HTR-8/SVneo (cell line): ENCODE measurements at places on chromosomes 13 and 19.

- peak; percentile 96 for DNase-seq
These were observed at the start of gene HAUS5 for GRCh38 chr19:35612559-35613321. Gene HAUS5, plus strand, starts transcription at chr19:35612735. Its CDS starts 60 bp downstream, at chr19:35612795.

GRCh38 chr13:109979228-109979627 is 192.8 kb upstream of the IRS2 start:
- no peak for DNase-seq

DNA sequence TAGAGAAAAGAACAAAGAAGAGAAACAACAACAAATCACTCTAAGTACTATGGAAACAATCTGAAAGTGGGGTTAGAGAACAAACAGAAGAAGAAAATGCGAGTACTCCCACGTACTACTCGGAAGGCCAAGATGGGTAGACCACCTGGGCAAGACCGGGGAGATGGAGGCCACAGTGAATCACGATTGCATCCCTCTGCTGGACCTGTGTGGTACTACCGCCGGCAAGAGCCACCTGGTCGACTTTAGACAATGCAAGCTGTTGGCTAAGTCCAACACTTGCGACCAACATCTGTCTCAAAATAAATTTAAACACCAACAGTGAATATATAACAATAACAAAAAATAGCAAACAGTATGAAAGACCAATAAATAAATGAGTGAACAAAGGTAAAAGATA is 45.5 kb upstream of the ZNF91 start:
- DNase-seq, result no peak

- DNase-seq, result no peak
These were observed 45.9 kb upstream of the KCTD15 start for GRCh38 chr19:33750587-33751435.

- DNase-seq, result peak; percentile 24
These were observed at the start of gene GAS6 for GRCh38 chr13:113863524-113864272. Gene GAS6, minus strand, starts transcription at chr13:113864076. Its CDS starts 156 bp downstream, at chr13:113863920.

GRCh38 chr19:30155381-30156200 is 213.6 kb downstream of the URI1 start:
- DNase-seq, result no peak

DNA sequence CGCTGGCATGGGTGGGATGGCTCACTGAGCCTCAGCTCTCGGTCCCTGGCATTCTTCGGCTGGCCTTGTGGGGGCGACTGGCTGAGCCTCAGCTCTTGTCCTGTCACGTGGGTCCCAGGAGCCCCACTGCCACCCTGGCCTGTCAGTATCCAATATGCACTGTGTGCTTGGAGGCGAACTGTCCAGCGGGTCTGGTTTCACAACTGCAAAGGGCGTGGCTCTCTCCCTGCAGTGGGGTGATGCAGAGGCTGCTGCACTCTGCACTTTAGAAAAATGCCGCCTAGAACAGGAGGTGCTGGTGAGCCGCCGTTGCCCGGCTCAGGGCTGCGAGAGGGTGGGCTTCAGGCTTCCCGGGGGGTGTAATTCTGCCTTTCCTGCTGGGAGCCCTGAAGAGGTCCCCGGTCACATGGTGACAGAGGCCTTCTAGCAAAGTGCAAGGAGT is 17.0 kb upstream of the TMEM255B start:
- DNase-seq, result peak; percentile 62

DNA sequence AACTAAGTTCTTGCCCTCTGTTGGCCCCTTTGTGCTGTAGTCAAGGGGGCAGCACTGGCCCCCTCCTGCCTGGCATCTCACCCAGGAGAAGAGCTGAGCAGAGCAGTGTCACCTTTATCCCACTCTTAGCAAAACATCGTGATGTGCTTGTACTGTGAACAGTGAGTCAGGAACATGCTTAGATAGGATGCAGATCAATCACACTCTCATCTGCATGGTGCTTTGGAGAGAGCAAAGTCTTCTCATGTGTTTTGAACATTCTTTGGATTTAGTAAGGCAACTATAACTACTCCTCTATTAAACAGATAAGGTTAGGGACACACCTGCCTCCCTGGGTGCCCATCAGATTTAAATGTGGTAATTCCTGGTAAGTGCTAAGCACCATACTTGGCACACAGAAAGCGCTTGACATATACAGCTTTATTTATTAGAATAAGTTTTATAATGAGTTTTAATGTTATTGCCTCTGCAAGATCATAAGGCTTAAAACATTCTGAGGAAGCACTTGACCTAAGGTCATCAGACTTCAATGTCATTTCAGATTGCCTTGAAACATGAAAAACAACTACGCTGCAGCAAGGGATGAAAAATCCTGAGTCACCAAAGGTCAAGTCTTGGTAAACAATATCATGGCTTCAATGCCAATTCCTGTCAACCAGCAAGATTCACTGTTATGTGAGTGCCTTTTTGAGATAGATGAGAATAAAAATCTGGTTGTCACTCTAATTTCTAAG is 82.4 kb upstream of the IRS2 start:
- no peak for DNase-seq

DNA sequence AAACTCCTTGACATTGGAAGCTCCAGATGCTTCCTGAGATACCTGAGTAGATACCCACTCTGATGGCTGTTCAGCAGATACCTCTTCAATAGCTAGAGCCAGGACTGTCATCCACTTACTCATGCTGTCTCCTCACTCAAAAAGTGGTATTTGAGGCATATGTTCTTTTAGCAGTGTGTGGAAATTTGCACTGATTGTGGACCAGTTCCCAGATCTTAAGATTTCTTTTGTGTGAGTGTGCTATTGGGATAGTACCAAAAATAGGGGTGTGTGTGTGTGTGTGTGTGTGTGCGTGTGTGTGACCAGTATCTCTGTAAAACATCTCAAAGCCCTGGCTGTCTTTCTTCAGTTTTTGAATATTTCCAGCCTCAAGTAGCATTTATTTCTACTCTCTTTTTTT is 108.3 kb downstream of the SLITRK5 start:
- DNase-seq, result no peak

GRCh38 chr19:30757837-30758617 is 385.8 kb downstream of the ZNF536 start:
- DNase-seq, result no peak

GRCh38 chr13:44815623-44816022 is 173.6 kb downstream of the NUFIP1 start:
- DNase-seq, result peak; percentile 86

DNA sequence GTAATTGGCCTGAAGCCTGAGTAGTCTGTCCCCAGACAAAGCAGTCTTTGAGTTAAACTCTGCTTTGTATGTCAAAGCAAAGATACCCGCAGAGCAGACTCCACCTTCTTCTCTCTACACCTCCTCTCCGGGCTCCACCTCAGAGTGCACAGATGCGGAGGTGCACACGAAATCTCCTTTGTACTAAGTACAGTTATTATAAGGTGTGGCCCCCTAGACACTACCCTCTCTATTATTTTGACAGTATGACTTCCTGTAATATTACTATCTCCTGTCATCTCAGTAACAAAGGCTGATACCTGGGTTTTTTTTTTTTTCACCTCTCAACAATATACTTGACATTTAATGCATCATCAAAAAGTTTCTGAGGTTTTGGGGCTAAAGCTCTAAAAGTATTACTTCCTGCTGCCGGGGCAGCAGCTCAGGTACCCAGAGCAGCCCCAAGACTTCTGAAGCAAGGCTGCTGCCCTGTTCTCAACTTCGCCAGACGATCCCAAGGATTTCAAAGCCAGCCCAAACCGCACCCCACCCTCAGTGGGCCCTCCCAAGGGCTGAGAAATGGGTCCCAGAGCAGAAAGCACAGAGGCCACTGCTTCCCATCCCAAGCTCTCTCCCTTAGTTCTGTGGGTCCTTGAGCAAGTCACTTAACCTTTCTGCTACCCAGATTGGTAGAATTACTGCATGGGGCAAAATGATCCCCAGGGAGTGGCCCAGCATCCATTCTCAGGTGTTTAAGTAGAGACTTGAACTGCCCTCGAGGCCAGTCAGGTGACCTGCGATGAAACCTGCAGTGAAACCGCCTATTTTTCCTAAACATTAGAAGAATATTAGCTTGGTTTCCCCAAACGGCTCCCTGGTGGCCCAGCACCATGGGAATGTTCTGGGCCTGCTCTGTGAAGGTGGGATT is 180.6 kb downstream of the FOXO1 start:
- DNase-seq, result no peak

DNA sequence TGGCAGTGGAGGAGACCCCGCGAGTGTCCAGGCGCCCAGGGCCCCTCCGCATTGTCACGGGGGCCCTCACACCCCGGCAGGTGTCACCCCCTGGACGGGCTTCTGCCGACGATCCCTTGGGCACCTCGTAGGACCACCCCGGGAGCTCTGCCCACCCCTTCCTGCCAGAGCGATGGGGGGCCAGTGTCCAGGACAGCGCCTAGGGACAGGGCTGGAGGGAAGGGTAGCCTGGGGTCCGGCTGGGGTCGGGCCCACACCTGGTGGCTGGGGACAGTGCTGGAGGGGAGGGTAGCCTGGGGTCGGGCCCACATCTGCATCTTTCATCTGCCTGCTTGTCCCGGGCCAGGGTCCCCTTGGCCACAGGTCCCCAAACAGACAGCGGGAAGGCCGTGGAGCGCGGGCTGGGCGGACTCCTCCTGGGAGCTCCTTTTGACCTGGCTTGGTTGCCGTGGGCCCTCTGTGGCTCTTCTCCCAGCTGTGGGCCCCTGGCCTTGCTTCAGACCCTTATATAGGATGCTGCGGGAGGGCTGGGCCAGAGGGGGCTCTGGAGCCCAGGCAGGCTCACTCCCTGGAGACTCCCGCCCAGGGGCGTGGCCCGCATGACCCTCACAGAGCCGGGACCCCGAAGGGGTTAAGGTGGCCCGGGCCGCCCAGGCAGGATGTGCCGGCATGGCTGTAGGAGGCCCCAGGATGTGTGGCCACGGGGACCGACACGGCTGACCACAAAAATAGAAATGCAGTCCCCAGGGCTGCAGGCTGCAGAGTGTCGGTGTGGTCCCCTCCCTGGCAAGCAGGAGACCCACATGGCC is 74.1 kb upstream of the MCF2L start:
- no peak for DNase-seq

DNA sequence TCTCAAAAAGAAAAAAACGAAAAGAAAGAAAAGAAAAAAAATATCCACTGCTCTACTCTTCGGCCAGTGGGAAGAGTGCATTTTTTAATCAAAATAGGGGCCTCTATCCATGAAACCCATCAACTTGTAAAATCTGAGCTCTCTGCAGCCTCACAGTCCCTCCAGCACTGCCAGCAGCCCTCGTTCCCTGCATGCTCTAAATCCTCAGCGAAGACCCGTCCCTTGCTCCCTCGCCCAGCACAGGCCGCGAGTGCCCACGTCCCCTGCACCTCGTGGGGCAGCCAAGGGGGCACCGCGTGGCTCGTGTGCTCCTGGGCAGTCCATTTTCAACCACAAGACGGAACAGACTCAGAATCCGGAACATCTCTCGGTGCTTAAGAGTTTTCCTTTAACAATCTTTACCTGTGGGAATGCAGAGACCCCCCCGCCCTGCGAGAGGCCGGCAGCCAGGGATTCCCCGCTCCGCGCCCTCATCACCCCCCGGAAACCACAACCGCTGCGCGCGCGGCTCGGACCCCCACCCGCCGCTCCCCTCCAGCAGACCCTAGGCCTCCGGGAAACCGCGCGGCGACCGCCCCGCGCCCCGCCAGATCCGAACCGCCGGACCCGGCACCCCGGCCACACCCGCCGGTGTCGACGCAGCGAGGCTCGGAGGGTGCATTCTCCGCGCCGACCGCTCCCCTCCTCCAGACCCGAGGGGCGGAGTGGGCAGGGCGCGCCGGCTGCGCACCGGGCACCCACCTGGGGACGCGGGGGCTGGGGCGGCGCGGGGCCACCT is 638 bp downstream of the ANKRD27 start:
- no peak for DNase-seq

GRCh38 chr13:38686577-38687245 is at the start of gene FREM2:
Gene FREM2, plus strand, starts transcription at chr13:38687077. Its CDS starts 268 bp downstream, at chr13:38687345.
- DNase-seq, result peak; percentile 67

DNA sequence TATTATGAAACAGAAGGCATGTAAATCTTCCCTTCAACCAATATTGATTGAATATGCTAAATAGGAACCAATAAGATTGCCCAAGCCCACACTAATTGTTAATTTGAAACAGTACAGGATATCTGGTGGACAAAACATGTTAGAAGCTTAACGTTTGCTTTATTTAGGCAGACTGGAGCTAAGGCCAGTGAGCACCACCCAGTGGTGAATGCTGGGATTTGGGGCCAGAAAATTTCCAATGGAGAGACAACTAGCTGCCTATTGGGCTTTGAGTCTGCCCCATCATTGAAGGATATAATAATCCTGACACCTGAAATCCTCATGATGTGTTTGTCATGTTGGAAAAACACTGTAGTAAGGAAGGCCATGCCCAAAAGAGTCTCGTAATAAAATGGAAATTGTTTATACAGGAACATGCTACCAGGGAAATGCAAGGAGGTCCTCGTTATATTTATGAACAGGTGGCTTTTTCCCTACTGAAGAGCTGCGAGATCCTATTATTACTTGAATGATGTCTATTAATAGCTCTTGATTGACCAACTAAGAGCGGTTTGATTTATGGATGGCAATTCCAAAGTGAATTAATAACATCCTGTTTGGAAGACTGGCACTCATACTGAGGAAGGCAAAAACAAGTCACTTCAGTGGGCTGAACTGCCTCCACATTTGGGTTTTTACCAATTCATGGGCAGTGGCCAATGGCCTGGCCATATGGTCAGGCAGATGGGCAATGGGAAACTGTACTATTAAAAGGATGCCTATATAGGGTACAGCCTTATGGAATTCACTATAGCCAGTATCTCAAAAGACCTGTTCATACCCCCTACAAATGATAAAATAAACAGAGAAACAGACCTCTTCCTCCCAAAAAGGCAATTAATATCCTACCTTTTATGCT is 8.7 kb downstream of the SIGLECL1 start:
- DNase-seq, result peak; percentile 40

DNA sequence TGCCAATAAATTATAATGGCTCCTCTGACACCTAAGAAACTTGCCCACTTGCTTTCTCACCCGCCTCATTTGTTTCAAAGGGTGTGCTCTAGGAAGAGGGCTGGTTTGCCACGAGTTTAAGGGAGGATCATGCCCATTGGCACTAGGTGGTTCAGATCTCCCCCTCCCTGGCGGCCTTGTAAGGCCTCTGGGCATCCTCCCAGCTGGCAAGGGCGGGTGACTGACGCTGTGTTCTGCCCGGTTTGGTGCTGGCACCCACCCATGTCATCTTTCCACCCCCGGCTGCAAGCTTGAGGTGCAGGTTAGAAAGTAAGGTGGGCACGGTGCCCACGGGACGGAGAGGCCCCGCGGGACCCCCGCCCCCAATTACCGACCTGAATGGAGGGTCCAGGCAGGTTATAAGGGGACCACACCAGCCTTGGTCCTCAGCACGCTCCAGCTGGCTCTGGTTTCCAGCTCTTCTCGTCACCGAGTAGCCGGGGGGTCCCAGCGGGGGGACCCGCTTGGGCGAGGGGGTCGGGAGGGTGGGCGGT is 90.4 kb downstream of the PTPRS start:
- no peak for DNase-seq

DNA sequence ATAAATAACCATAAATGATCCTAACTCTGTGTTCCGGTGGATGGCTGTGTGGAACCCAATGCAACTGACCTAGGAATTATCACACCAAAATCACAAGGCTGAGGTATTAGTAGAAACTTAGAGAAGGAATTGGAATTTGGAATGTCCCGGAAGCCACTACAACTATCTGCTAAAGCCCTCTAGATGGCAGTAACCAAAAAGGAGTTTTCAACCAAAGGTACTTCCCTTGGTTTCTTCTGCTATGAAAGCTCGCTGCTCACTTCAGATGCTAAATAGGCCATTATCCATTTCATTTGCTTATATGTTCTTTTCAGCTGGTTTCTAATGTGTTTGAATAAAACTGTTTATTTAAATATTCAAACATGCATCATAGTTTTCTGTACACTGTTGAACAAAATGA is 1589.1 kb upstream of the SPRY2 start:
- peak; percentile 3 for DNase-seq

GRCh38 chr13:47299304-47299703 is 402.5 kb upstream of the HTR2A start:
- no peak for DNase-seq

- DNase-seq, result no peak
These were observed 123.4 kb upstream of the PRR20A start for GRCh38 chr13:57017357-57017756.
